ENCODE measurements at places on chromosomes 12 and 14.

GRCh38 chr12:95545731-95546490, 5.4 kb downstream of the USP44 start:
- no peak for DNase-seq

GRCh38 chr14:51908086-51908485, 47.7 kb downstream of the GNG2 start:
- DNase-seq: no peak

GRCh38 chr12:53059434-53060063, 9.7 kb downstream of the TNS2 start:
- DNase-seq: no peak

- DNase-seq: no peak
Observed at GRCh38 chr12:10069976-10070375, 28.8 kb downstream of the CLEC1A start.

GRCh38 chr14:60861545-60862140, 119.2 kb downstream of the TRMT5 start:
- DNase-seq: no peak

- no peak for DNase-seq
Observed at GRCh38 chr12:5899675-5900074, 45.4 kb downstream of the ANO2 start.

Data from kidney (tissue), 22 donors.